HFFc6 (cell line): ENCODE measurements at places on chromosomes 1 and 21. TPM values are rescaled to one million over a fixed set of nuclear protein-coding genes. Genes with fewer than 3 reads are reported as not detected.

The ALX3 gene
- total RNA-seq = 1.6 and 10.3 TPM in 2 replicates

The OR6P1 gene
- not detected in 3 replicates for total RNA-seq

The GRIK3 gene
- not detected in 3 replicates for total RNA-seq

The GUCA2A gene
- total RNA-seq = not detected in 3 replicates

The PTPN7 gene
- not detected in 3 replicates for total RNA-seq

The AMY2A gene
- not detected in 3 replicates for total RNA-seq

The GNG5 gene
- total RNA-seq = 106 to 147 TPM (median 141 TPM) in 3 replicates

The TSNAX gene
- total RNA-seq = 47.7 to 61.7 TPM (median 56.4 TPM) in 3 replicates

DNA sequence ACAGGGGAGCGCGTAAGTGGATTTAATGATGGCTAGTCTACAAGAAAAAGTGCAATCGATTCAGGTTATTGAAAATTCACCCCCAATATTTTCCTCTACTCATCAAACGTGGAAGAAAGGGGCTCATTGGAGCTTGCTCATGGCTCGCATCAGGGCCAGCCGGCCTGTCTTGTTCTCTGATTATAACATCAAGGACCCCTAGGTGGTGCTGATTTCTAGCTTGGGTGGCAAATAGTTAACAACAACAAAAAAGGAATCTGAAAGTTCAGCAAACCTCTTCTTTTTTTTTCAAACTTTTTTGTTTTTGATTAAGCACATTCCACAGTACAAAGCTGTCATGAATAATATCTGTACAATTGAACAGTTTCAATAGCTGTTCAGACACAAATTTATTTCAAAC, 35.8 kb upstream of the SOD1 start:
- DNase-seq = no peak

DNA sequence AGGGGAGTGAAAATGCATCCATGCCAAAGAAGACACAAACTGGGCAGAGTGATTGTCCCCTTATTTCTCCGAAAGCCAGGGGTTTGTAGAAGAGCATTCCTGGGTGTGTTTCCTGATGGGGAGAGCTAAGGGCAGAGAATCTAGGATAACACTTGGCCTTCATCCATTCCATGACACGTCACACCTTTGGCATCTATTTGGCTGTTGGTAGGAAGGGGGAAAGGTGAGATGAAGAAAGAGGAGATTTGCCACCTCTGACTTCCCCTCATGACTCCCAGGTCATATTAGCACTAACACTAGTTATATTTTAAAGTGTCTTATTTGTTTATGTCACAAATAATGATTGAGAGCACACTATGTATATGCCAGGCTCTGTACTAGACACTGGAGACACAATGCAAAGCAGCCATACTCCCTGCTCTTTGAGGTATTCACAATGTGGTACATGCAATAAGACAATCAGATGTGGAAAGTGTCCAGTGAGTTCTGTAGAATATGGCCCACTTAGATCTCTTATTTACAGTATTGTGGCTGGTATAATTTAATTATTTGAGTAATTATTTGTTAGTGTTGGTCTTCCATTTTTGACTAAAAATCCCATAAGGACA, 54.5 kb upstream of the GADD45A start:
- no peak for DNase-seq

DNA sequence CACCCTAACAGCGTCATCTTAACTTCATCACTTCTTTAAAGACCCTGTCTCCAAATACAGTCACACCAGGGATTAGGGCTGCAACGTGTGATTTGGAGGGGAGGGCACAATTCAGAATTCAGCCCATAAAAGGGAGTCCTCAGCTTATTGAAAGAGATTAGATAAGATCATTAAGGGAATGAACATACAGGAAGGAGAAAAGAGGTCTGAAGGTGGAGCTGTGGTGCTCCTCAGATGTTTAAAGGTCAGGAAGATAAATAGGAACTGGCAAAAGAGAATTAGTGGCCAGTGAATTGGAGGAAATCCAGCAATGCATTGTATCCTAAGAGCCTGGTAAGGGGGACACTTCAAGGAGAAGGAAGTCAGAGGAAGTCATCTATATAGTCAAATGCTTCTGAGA, 113.5 kb downstream of the PROX1 start:
- DNase-seq = no peak

DNA sequence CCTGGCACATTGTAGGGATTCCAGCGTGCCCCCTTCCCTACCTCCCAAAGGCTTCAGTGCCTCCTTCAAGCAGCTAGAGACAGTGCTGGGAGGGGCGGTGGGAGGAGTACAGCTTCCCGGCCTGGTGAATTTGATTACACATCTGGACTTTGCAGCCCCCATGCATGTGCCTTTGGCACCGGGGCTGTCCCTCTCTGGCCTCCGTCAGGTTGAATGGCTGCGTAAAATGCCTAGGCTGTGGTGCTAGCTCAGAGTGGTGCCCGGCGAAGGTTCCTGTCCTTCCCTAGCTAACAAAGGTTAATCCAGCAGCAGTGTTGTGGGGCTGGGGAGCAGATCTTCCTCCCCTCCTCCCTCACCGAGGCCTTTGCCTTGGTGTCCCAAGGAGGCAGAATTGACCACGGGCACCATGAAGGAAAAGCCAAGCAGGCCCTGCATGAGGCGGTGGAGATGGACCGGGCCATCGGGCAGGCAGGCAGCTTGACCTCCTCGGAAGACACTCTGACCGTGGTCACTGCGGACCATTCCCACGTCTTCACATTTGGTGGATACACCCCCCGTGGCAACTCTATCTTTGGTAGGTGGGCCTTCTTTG, 66.2 kb downstream of the ALPL start:
- DNase-seq = no peak

GRCh38 chr1:221865808-221866207, 123.9 kb upstream of the DUSP10 start:
- DNase-seq = peak; percentile 28

DNA sequence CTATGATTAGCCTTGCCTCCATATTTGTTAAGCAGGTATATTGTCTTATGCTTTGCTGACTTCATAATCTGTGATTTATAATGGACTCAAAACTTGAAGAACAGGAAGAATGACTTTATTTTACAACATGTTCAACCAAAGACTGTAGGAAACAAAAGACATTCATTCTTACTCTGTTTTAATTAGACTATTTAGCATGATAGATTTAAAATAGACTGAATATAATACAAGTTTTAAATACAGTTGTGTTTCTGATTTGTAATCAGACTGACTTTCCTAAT, 63.1 kb downstream of the CDC14A start:
- no peak for DNase-seq

DNA sequence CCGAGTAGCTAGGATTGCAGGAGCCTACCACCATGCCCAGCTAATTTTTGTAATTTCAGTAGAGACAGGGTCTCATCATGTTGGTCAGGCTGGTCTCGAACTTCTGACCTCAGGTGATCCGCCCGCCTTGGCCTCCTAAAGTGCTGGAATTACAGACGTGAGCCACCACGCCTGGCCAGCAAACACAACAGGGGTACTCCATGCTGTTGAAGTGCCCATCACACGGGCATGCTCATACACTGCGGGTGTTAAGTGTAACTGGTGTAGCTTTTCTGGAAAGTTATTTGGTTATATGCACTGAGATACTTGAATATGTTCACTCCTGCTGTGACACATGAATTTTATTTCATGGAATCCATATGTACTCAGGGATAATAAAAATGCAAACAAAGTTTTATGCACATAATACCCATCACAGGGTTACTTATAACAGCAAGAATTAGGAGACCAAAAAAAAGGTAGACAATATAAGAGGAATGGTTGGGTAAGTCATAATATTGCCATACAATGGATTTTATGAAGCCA, 9.2 kb downstream of the SRSF4 start:
- no peak for DNase-seq

DNA sequence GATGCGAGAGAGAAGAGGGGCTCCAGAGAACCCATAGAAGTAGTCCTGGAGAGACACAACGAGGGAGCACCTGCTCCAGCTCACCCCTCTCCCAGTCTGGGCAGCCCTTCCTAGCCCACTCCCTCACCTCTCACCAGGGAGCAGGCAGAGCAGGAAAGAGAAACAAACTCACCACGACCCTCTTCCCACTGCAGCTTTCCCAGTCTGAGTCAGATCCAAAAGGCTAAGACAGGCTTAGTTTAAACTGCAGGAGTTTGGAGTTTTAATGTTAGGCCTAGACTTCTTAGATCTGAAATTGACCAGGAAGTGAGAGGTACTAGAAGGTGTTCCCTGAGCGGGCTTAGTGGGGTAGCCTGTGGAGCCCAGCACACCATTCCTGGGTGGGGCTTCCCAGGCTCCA, 29.6 kb downstream of the SLC1A7 start:
- DNase-seq = no peak

- DNase-seq = no peak
Observed at GRCh38 chr1:60044881-60045280, 28.7 kb downstream of the C1orf87 start.

GRCh38 chr21:15097580-15097979, 32.8 kb upstream of the NRIP1 start:
- DNase-seq = no peak

DNA sequence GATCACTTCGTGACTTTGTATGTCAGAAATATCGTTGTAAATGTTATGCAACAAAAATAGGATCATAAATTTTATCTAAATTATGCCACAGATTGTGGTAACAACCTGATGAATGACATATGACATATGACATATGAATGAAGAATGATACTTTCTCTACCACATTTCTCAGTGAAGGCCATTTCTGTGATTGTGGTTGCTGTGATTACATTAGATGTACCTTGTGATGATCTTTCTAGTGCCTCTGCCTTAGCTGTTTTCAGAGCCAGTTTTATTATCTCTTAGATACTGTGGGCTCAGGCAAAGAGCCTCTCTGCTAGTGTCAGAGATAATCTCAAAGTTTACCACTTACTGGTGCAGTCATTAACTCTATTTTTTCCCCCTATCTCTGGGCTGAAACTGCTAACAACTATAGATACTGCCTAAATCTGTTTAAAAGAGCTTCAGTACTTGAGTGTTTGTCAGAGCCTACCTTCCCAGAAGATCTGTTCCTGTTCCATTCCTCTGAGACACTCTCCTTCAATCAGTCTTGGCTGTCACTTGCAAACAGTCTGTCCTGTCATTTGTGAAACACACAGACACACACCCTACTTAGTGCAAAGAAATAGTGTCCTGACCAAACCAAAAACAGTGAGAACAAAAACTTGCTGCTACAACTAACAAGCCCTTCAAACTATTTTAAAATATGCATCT, 55.5 kb downstream of the HMCN1 start:
- DNase-seq = no peak

DNA sequence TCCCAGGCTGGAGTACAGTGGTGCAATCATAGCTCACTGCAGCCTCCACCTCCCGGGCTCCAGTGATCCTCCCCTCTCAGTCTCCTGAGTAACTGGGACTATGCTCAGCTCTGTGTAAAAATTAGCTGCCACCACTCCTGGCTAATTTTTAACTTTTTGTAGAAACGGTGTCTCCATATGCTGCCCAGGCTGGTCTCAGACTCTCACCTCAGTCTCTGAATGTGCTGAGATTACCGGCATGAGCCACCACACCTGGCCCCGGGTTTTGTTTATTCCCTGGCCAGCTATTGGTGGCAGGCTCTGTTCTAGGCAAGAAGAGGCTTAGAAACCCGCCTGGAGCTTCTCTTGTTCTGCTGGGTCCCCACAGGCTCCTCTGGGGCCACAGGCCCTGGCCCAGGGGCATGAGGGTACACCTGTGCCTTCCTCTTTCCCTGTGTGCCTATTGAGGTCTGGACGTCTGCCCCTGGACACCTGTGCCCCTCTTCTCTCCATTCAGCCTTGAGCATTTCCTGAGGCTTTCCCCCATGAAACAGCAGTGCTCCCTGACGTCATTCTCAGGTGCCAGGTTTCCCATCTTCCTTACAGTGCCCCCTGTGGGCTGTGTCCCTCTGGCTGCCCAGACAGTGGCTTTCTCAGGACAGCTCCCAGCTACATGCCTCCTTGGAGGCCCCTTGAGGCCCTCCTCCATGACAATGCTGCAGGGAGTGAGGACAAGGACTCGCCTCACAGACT, 57.5 kb downstream of the PCP4 start:
- no peak for DNase-seq

DNA sequence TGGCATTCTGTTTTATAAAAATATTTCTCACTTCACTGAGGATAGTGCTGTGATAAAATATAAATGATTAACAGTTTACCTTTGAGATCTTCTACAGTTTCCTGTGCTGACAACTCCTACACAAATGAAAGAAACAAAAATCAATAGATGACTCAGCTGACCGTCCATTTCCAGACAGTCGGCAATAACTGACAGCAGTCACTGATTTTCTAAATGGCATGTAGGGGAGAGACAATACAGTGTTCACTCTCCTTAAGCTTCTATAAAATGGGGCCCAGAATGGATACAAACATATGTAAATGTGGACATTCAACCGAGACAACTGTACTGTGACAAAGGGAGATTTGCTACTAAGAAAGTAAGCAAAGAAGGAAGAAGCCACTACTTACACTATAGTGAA, 34.3 kb downstream of the PCNX2 start:
- no peak for DNase-seq
